ENCODE measurements at places on chromosomes 2 and 18. TPM values are rescaled to one million over a fixed set of nuclear protein-coding genes. Genes with fewer than 3 reads are reported as not detected.

MARCO gene
- 31.0 TPM for polyA plus RNA-seq

TMEM37 gene
- 4.9 TPM for polyA plus RNA-seq

L3MBTL4 gene
- polyA plus RNA-seq = 3.4 TPM

HOXD12 gene
- polyA plus RNA-seq = not detected

ADAM23 gene
- 26.9 TPM for polyA plus RNA-seq

OSR1 gene
- 6.0 TPM for polyA plus RNA-seq

MROH2A gene
- 0.39 TPM for polyA plus RNA-seq

LRRTM4 gene
- polyA plus RNA-seq = 0.02 TPM

PPP1R1C gene
- 9.0 TPM for polyA plus RNA-seq

LBH gene
- polyA plus RNA-seq = 88.9 TPM

ANKRD30BL gene
- polyA plus RNA-seq = 0.34 TPM

CAPN14 gene
- polyA plus RNA-seq = 0.62 TPM

TMEM200C gene
- 0.18 TPM for polyA plus RNA-seq

POTEC gene
- 0.02 TPM for polyA plus RNA-seq

C2orf74 gene
- polyA plus RNA-seq = 51.6 TPM

SEPTIN10 gene
- 42.4 TPM for polyA plus RNA-seq

FEV gene
- polyA plus RNA-seq = 0.02 TPM

ASPRV1 gene
- 7.1 TPM for polyA plus RNA-seq

KCNG2 gene
- 0.14 TPM for polyA plus RNA-seq

CFLAR gene
- polyA plus RNA-seq = 84.5 TPM

BCL2 gene
- 11.7 TPM for polyA plus RNA-seq

ANKRD23 gene
- 7.5 TPM for polyA plus RNA-seq

AOX1 gene
- polyA plus RNA-seq = 10.7 TPM

KANSL1L gene
- 13.8 TPM for polyA plus RNA-seq

RAMP1 gene
- 32.7 TPM for polyA plus RNA-seq

SANBR gene
- 6.0 TPM for polyA plus RNA-seq

CCDC148 gene
- 0.55 TPM for polyA plus RNA-seq

CRYGC gene
- not detected for polyA plus RNA-seq

CHRNG gene
- polyA plus RNA-seq = 0.48 TPM

DYNAP gene
- 0.14 TPM for polyA plus RNA-seq

FBXO15 gene
- 9.5 TPM for polyA plus RNA-seq

IRS1 gene
- polyA plus RNA-seq = 11.5 TPM

SH3RF3 gene
- polyA plus RNA-seq = 8.2 TPM

C2orf78 gene
- polyA plus RNA-seq = 0.02 TPM

ARL6IP6 gene
- 19.5 TPM for polyA plus RNA-seq

UGT1A9 gene
- polyA plus RNA-seq = 0.27 TPM

IKZF2 gene
- polyA plus RNA-seq = 19.2 TPM

GKN2 gene
- 0.75 TPM for polyA plus RNA-seq

CLIP4 gene
- polyA plus RNA-seq = 28.2 TPM

MAP3K19 gene
- 0.11 TPM for polyA plus RNA-seq

CDK15 gene
- polyA plus RNA-seq = 0.18 TPM

INHBB gene
- polyA plus RNA-seq = 9.0 TPM

SP140 gene
- 10.5 TPM for polyA plus RNA-seq

SAG gene
- polyA plus RNA-seq = 0.32 TPM

IL1A gene
- 1.8 TPM for polyA plus RNA-seq

HOXD8 gene
- 3.4 TPM for polyA plus RNA-seq

ASAP2 gene
- polyA plus RNA-seq = 6.7 TPM

IWS1 gene
- polyA plus RNA-seq = 33.5 TPM

CNDP1 gene
- 0.64 TPM for polyA plus RNA-seq

MARCHF4 gene
- polyA plus RNA-seq = 0.07 TPM

MTLN gene
- polyA plus RNA-seq = 140 TPM

RESP18 gene
- polyA plus RNA-seq = 0.07 TPM

PROKR1 gene
- 0.07 TPM for polyA plus RNA-seq

NTSR2 gene
- 0.07 TPM for polyA plus RNA-seq

SNED1 gene
- 3.2 TPM for polyA plus RNA-seq

RAB17 gene
- 6.8 TPM for polyA plus RNA-seq

Measured in thymus (tissue), 14 donors.